NCI-H69 (cell line): ENCODE measurements at places on chromosomes 16 and 17.
A peak's percentile ranks its signal among the peaks of the same experiment; 100 is the strongest.

- peak; percentile 48 for DNase-seq
These were observed 107.8 kb downstream of the CRLF3 start for GRCh38 chr17:30716461-30717290.

DNA sequence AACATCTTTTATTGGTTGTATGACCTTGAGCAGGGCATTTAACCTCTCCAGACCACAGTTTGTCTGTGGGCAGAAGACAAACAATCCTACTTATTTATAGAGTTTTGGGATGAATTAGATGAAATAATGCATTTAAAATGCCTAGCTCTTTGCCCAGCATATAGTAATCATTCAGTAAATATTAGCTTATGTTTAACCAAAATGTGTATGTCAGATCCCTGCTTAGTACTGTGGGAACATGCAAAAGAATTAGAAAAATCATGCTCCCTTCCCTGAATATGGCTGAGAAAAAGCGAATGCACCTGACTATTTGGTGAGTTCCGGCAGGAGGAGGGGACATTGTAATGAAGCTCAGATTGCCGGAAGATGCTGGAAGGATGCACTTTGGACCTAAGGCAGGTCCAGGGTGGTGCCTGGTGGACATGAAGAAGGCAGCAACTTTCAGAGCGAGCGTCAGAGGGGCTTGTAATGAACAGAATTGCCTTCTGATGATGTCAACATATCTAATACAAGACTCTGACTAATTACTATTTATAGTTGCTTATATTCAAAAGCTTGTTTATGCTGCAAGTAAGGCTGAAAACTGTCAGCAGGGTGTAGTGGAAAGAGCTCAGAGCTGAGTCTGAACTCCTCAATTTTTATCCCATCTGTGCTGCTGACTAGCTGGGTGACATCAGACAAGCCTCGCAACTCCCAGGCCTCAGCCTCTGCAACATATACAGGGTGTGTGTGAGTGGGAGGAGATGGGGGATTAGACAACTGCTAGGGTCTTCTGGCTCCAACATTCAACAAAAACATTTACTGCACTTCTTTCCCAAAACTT, 221.2 kb downstream of the PRKCA start:
- peak; percentile 23 for DNase-seq

GRCh38 chr17:55437159-55437605, 15.5 kb upstream of the MMD start:
- DNase-seq, result peak; percentile 38

GRCh38 chr17:58759522-58759921, 3.9 kb downstream of the PPM1E start:
- peak; percentile 66 for DNase-seq

DNA sequence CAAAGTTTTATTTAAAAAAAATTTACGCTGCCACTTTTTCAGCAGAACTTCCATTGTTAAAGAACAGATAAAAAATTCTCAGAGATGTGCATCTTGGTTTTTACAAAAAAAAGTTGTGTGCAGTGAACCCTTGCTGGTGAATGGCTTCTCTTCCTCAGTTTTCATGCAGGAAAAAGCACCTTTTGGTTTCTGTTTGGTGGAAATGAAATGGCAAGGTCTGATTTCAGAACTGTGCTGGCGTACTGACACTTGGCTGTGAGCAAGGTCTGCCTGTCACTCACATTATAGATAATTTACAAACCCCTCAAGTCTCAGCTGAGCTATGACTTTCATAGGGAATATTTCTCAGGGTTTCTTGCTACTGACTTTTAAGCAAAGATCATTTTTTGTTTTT, 5.7 kb upstream of the SALL1 start:
- no peak for DNase-seq

GRCh38 chr17:38961413-38961812, 5.8 kb downstream of the FBXO47 start:
- no peak for DNase-seq

DNA sequence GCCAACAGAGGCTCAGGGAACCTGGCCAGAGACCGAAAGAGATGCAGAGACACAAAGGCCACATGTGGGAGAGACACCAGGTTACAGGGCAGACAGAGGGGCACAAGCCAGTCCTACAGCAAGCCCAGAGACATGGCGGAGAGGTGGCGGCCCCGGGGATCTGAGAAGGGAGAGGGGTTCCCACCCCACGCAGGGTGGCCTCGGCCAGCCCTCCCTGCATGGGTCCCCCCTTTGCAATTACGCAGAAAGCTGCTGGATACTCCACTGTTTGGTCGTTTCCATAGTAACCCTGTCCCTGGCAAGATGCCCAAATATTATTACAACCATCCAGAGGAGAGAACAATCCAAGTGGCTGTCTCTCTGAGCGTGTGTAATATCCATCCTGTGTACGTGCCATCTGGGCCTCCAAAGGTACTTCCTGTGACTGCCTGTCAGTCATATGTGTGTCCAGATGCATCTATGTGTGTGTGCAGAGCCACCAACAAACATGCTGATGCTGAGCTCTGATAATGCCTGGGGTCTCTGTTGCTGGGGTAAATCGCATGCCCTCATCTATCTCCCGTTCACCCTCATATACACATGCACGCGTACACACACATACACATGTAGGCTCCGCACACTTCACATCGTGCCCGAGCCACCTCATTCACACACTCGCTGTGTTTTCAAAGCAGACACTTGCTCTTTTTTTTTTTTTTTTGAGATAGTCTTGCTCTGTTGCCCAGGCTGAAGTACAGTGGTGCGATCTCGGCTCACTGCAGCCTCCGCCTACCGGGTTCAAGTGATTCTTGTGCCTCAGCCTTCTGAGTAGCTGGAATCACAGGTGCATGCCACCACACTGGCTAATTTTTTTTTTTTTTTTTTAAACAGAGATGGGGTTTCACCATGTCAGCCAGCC, 5.5 kb downstream of the PCGF2 start:
- DNase-seq, result peak; percentile 92

DNA sequence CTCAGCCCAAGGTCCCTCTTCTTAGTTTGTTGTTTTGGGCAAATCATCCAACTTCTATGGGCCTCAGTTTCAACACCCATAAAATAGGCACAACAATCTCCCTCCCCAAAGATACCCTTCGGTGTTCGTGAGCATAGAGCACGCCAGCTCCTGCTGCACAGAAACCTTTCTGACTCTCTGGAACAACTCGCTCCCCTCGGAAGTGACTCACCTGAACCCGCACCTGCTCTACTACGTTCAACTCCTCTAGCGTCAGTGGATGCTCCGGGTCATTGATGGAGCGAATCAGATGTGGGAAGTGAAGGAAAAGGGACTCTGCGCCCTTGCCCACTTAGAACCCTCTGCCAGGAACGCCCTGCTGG, 445 bp downstream of the CIAO2B start:
- DNase-seq, result no peak

DNA sequence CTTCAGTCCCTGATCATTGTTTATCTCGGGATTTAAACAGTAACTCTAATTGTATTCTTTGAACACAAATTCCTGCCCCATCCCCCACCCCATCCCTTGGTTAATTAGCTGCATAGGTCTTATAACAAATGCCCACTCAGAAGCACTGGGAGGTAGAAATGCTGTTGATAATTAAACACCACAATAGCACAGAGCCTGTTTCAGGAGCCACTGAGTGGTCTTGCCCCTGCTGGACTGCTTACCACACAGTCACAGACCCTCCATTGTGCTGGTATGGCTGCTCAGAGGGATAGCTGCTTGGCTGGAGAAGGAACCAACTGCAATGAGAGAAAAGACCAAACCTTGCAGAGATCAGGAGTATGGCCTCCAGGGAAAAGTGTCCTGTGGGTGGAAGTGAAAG, 214.1 kb downstream of the ANKFN1 start:
- DNase-seq, result no peak

DNA sequence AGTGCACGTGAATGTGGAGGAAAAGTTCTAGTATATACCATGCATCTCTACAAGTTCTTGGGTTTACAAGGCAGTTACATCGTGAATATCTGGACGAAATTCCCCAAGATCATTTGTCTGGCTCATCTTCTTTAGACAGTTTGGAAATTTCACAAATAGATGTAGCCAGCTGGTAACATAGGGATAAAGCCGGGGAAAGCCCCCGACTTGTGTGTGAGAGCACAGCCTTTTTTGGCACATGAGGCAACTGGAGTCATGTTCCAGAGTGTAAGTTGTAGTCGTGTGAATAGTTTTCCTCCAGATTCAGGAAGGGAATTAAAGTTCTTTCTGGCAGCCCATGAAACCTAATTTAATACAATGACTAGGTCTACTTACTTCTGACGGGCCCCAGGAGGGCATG, 62.3 kb downstream of the MARCHF10 start:
- no peak for DNase-seq

DNA sequence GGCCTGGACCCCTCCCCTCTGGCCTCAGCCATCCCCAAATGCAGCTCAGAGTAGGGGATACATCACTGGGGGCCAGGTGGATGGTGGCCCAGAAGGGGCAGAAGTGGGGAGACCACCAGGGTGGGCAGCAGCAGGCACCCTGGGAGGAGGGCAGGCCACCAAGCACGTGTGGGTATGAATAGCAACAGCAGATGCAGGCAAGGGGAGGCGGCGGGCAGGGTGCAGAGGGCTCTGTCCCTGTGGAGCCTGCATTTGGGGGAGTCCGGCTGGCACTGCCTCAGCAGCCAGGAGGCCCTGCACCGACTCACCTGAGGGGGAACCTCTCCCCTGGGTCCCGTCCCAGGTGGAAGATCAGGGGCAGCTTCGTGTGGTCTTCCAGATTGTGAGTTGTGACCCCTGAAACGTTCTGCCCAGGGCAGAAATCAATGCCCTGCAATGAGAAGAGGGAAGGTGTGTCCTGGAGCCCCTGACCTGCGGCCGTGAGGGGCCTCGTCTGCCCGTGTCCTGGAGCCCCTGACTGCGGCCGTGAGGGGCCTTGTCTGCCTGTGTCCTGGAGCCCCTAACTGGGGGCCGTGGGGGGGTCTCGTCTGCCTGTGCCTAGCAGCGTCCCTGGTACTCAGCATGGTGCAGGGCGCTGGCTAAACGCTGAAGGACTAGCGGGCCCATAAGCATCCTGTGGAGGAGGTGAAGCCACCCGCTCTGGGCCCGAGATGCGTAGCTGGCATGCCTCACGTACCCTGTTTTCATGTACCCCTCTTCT, 10.7 kb upstream of the APRT start:
- DNase-seq, result no peak

DNA sequence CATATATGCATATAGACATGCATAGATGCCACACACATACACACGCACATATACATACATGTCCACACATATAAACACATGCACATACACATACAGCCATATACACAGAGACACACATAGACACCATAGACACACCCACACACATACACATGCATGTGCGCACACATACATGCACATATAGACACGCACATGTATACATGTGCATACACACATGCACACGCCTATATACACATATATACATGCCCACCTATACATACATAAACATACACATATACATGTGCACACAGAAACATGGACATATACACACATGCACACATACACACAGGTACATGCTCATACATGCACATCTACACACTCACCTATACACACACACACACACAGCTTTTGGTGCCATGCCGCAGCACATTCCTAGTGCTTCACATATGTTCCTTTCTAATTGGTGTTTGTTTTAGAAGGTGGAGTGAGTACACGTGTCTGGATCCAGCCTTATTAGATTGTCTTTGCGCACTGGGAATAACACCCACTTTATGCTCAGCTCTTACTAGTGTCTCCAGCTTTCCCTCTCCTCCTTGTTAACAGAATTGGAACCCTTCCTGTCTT, 198.0 kb downstream of the RPTOR start:
- DNase-seq, result peak; percentile 63

DNA sequence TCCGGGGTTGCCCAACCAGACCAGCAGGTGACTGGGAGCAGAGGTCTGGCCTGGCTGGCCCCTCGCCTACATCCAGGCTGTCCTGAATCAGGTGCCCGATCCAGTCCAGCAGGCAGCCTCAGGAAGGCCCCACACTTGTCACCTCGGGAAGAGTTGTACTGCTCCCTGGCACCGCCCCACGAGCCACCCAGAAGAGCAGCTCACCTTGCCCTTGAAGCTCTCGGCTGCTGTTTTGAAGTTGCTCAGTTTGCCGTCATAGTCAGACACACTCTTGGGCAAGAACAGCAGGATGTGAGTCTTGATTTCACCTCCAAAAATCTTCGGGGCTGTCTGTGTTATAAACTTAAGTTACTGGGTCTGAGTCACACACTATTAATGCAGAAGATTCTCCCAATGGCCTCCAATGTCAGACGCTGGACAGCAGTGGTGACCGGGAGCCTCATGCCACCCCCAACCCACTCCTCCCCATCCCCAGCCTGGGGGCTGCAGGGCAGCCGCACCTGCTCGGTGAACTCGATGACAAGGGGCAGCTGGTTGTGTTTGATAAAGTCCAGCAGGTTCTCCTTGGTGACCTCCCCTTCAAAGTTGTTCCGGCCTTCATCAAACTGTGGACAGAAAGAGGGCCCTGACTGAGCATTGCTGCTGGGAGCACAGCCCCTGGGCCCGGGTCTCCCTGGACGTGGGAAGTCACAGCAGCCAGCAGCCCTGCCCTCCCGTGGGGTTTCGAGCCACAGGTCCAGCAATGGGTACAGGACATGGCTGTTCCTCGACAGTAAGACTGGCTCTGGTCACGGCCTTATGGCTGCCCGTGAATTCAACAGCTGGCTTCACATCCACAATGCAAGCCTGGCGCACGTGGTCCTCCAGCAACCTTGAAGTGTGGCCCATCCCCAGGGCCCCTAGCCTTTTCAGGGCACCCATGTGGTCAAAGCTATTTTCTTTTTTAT, 12.2 kb upstream of the PPP1R27 start:
- DNase-seq, result no peak

- no peak for DNase-seq
These were observed 151.2 kb upstream of the AXIN2 start for GRCh38 chr17:65712383-65713267.

DNA sequence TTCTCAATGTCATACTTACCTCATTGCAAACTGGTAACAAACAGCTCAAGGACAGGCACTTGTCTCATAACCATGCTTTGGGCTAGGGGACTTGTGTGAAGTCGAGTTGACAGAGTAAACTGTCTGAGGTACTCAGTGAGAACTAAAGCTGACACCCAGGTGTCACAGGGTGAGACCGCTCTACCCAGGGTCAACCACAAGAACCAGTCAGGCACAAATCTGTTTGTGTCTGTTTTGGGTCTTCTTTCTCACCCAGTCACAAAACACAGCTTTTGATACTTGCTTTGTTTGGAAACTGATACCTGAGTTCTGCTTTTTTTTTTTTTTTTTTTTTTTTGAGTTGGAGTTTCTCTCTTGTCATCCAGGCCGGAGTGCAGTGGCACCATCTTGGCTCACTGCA, 161.1 kb downstream of the STX8 start:
- no peak for DNase-seq

GRCh38 chr16:56824331-56824730, 40.7 kb upstream of the SLC12A3 start:
- DNase-seq, result peak; percentile 69

- DNase-seq, result no peak
These were observed 34.1 kb downstream of the TLE7 start for GRCh38 chr16:71407731-71408130.
